GM12864 (cell line): ENCODE measurements at places on chromosomes 16 and 17.

DNA sequence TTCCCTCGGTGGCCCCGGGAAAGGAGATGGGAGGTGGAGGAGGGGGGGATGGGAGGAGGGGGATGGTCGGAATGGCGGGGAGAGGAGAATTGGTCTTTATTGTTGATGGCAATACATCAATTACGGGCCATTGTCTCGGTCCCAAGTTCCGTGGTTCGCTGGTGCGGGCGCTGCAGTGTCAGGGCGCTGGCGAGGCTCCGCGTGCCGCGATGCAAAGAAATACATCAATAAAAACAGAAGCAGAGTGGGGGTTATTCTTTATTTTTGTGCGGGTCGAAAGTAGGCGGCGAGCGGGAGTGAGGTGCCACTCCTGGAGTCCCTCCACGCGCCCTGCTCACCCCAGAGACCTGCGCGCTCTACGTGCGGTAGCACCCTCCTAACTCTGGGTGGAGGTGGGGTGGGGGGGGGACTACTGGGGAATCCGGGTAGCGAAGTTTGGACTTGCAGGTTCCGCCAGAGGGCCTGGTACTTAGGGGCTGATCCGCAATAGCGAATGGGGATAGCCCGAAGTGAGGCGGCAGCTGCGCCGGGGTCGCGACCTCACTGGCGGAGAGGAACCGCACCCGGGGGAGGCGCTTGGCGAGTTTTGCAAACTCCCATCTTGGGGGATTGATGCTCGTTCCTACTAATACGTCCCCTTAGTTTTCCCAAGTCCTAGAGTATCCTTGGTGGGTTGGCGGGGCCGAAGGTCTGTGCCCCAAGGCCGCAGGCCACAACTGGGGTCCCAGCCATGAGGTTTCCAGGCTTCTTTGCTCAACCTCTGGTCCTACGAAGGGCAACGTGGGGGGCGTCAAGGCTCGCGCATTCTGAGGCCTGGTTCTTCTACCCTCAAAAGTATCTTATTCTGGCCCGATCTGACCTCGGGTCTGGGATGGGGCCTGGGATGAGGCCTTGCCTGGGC lies 3.5 kb upstream of the SALL1 start:
- no peak for DNase-seq

DNA sequence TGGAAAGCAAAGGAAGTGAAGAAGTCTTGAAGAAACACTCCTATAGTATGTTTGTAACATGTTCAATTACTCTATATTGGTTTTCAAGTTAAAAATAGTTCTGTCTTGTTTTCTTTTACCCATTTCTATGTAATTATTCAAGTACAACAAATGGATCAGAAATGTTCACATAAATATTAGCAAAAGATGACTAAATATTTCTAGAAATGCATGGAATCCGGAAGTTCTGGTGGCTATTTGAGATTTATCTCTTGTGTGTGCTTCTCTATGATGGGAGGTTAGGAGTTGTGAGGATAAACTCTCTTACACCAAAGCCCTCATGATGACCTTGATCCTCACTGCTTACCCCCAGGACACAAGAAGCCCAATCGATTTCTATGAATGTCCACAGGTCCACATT lies 237.5 kb downstream of the CDH8 start:
- DNase-seq, result no peak

DNA sequence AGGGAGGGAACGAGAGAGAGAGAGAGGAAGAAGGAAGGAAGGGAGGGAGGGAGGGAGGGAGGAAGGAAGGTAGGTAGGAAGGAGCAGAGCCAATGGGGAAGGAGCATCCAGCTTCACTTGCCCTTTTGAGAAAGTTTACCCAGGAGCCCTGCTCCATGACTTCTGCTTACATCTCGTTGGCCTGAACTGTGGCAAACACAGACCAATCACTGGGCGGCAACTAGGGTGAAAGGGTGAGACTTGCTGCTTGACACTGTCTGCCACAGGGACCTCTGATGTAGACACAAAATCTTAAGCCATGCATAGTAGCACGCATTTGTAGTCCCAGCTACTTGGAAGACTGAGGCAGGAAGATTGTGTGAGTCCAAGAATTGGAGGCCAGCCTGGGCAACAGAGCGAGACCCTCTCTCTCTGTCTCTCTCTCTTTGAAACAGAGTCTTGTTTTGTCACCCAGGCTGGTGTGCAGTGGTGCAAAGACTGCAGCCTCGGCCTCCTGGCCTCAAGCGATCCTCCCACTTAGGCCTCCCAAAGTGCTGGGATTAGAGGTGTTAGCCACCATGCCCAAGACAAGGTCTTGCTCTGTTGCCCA lies 19.5 kb upstream of the TUBG2 start:
- DNase-seq, result no peak

DNA sequence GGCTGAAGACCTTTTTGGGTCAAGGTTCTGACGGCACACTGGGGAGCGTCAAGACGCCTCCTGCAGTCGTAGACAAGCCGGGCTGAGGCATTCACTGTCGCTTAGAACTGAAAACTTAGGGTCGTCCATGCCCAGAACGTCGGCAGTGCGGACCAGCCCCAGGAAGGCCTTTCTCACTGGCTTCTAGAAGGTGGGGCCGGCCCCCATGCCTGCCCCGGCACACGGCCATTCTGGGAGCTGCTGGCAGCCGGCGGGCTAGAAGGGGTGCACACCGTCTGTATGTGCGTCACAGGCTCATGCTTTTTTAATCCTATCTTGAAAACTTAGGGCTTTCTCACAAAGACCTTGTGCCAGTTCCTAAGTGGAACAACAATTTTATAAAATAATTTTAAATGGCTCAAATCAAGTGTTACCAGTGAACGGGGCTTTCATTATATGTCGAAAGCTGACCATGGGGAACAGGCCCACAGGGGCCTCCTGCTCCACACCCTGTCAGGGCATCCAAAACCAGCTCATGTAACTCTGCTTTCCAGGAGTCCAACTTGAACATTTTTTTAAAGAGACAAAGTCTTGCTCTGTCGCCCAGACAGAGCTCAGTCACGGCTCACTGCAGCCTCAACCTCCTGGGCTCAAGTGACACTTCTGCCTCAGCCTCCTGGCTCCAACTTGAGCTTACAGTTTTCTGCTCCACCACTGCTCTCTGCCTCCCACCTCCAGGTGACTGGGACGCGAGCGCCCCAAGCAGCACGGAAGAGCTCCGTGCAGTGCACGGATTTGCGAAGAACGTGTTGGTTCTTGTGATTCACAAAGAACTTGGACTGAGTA lies 111.2 kb downstream of the ANKRD11 start:
- DNase-seq, result no peak

DNA sequence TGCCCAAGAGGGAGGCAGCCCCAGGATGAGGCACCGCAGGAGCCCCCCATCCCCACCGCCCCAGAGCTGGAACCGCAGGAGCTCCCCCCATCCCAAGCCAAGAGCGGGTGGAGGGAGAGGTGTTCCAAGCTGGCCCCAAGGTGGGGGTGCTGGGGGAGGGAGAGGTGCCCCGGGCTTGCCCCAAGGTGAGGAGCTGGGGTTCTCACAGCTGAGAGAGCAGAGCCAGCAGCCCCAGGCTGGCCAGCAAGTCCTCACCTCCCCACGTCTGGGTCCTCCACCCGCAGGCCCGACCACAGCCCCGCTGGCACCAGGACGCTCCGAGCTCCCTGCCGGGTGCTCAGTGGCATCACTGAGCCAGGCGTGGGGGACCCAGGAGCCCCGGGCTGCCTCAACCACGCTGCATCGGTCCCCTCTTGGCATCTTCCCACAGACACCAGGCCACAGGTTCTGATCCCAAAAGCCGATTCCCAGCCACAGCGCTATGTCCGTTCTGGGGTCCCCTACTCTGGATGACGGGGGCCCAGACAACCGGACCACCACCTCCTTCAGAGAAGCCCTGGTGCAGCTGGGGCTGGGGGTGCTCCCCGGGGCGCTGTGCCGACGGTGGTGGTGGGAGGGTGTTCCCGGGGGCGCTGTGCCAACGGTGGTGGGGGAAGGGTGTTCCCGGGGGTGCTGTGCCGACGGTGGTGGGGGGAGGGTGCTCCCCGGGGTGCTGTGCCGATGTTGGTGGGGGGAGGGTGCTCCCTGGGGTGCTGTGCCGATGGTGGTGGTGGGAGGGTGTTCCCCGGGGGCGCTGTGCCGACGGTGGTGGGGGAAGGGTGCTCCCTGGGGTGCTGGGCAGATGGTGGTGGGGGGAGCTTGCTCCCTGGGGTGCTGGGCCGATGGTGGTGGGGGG lies 15.4 kb upstream of the WDR45B start:
- DNase-seq, result no peak

DNA sequence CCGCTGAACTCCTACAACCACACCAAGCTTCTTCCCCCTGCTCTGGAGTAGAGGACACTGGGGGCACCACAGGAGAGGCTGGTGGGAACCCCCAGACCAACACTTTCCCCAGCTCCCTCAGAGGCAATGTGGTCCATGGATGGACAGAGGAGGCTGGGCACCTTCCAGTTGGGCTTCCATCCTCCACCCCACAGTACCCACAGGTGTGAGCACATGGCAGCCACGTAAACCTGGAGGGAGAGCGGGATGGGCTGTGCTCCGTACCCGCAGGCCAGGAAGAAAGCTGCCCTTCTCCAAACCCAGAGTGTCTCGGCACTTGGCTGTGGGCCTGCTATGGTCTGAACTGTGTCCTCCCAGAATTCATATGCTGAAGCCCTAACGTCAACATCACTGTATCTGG lies 1.7 kb downstream of the SGSH start:
- DNase-seq, result no peak

- DNase-seq, result no peak
Observed at GRCh38 chr17:27540318-27541101, 84.3 kb downstream of the KSR1 start.

GRCh38 chr16:46801428-46802049 lies 29.4 kb downstream of the C16orf87 start:
- DNase-seq, result no peak

GRCh38 chr16:87581857-87582215 lies 20.5 kb upstream of the JPH3 start:
- no peak for DNase-seq

DNA sequence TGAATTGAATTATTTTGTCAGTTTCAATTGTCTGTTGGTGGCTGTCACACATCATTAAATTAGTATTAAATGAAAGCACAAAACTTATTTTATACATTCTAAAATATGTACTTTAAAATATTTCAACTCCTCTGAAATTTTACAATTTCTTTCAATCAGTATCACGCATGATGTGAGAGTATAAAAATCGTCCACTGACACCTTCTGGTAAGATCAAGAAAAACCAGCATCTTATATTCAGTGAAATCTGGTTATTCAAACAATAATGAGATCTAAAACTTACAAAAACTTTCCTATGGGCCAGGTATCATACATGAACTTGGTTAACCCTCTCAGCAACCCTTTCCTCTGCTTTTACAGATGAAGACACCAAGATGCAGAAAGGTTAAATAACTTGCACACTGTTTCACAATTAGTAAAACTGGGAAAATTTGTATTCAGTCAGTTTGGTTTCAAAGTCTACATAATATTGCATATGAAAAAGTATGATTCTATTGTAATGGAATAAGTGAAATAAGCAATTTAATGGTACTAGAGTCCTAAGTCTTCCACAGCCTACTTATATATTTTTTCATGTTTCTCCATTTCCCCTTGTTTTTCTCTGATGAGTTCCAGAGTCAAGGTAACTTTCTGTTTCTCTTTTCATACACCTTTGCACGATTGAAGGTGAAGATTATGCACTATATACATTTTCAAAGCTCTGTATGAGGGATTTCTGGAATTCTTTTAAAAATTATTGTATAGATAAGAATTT lies 58.7 kb downstream of the EFCAB5 start:
- DNase-seq, result no peak

- DNase-seq, result no peak
Observed at GRCh38 chr16:48131201-48131935, 24.4 kb downstream of the ABCC12 start.
